Right cardiac atrium (tissue), 5 donors: ENCODE measurements at places on chromosomes 3 and 15.
A peak's percentile ranks its signal among the peaks of the same experiment; 100 is the strongest.

- no peak for DNase-seq
Observed at GRCh38 chr15:58731756-58732535, 17.6 kb downstream of the ADAM10 start.

- no peak for DNase-seq
Observed at GRCh38 chr3:98617841-98618240, 24.4 kb upstream of the CPOX start.

DNA sequence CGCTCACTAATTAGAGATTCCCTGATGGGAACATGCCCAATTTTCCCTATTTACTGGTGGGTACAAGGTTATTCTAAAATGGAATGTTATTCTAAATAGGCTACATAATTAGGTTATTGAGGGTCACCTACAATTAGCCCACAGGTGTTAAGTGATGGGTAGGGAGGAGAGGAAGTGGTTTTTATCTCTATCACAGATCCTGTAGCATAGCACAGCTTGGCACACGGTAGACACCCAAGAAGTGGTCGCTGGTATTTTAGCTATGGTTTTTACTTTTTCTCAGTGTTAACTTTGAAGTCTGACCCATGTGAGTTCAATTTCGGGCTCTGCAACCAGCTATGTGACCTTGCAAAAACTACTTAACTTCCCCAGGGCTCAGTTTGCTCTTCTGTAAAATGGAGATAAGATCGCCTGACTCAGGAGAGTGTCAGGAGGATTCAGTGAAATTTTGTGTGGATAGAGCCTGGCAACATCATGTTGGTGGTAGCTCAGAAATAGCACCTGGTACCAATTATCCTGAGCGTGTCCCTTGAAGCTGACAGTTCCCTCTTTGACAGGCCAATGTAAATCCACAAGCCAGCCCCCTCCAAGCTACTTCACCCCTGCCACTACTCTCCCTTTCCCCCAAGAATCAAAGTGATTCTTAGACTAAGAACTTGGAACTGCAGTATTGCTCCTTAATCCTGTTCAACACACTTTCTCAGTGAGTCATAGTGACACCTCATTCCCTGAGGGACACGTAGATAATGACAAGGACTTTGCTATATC is 8.7 kb upstream of the LMCD1 start:
- no peak for DNase-seq

DNA sequence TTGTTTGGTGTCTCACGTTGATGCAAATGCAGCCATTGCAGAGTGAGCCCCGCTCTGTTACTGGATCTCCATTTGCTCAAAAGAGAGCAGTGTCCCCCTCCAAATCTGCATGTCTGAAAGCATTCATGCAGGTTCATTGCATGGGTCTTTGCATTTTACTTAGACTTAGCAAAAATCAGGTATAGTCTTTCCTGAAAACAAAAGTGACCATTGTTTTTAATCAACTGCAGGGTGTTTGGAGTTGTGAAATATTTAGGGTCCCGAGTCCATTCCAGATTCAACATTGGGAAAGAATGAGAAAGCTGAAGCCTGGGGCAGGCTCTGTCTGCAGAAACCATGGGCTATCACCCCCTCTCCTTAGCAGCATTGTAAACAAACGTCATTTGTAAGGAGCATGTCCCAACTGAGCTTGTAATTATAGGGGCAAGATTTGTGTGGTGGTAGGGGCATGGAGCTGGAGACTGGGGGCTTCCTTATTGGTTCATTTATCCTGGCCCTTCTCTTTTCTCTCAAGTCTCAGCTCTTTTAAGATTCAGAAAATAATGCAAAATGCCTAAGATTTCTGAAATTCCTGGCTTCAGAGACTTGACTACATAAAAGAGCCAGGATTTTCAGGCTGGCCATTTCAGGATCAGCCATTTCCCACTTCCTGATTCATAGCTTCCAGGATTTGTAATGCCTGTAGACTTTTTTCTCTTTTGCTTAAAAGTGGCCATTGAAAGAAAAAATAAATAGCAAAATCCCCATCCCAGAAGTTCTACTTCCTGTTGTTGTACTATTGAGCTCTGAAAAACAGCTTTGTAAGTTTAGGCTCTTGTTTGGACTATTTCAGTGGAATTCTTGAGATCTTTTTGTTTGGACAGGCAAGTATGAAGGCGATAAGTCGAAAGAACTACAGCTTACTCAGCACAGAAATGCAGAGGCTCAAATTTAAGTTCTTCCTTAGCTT is 23.0 kb downstream of the IGF1R start:
- no peak for DNase-seq

DNA sequence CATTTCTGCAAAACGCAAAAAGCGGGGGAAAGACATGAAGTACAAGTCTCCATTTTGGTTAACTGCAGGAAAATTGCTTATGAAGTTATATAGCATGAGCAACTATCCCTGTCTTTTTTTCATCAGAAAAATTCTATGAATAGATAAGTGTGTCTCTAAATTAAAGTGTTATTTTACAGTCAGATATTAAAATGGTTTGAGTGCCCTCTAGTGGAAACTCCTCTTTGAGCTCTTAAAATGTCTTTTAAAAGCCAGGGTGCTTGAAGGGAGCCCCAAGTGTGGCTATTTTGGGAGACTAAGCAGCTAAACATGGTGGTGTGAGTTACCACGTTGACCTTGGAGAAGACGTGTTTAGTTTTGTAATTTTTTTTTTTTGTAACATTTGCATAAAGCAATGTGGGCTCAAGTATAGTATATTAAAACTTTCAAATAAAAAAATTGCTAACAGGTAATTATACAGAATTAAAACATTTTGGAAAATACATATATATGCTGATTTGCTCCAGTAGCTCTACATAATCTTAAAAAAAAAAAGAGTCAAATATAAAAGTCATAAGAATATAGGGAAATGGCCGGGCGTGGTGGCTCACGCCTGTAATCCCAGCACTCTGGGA is 77.2 kb downstream of the PPP2R3A start:
- no peak for DNase-seq

GRCh38 chr15:99744142-99744541 is 10.9 kb upstream of the LYSMD4 start:
- no peak for DNase-seq

DNA sequence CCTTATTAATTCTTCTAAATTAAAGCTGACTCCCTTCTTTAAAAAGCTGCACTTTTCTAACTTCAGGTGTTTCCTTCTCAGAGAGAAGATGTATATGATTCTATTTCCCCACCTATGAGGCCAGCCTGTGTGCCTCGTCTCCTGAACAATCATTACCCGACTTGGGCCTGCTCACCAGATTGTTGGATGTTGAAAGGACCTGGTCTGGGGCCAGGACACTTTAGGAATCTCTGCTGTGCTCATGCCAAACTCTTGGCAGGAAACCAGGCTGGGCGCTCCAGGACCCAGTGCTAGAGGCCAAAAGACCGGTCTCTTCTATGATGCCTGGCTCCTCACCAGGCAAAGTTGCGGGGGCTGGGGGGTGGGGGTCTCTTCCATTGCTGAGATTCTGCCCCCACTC is 16.9 kb upstream of the LRRC31 start:
- DNase-seq = peak; percentile 84

DNA sequence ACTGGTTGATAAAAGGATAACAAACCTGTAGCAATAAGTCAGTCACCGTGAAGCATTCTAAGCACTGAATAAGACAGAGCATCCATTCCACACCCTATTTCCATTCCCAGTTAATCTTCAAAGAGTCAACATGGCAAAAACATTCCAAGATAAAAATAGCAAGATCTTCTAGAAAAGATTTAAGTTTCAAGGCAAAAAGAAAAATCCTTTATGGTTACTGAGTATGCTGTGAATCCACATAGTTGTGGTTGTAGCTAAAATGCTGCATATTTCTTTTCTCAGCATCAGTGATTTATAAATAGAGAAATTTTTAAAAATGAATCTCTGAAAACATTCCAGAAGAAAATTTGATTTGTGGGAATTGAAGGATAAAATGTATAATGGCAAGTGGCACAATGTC is 21.1 kb downstream of the GAP43 start:
- DNase-seq = no peak

DNA sequence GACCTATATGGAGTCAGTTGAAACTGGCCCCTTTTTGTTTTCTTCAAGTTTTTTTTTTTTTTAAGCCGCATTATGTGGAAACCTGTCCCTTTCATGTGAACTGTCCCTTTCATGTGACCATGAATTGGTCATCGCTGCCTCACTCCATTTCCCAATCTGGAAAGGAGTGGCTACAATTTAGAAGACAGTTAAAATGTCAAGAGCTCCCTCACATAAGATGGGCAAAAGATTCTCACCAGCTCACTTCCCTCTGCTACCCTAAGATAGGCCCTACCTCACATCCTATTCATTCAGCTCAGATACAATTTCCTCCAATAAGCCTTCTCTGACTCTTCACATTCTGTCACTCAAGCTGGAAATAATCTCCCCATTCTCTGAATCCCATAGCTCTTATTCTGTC is 111.3 kb upstream of the BCL6 start:
- no peak for DNase-seq

GRCh38 chr15:29449136-29449535 is 179.5 kb upstream of the NSMCE3 start:
- no peak for DNase-seq

DNA sequence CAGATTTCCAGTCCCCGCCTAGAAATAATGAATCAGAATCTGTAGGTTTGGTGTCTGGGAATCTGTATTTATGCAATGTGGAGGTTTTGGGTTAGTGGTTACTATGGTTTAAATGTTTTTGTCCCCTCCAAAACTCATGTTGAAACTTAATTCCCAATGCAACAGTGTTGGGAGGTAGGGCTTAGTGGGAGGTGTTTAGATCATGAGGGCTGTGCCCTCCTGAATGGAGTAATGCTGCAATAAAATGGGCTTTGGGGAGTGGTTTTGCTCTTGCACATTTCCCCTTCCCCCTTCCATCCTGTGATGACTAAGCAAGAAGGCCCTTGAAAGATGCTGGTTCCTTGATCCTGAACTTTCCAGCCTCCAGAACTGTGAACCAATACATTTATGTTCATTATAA is 9.2 kb upstream of the RFC4 start:
- DNase-seq = no peak

DNA sequence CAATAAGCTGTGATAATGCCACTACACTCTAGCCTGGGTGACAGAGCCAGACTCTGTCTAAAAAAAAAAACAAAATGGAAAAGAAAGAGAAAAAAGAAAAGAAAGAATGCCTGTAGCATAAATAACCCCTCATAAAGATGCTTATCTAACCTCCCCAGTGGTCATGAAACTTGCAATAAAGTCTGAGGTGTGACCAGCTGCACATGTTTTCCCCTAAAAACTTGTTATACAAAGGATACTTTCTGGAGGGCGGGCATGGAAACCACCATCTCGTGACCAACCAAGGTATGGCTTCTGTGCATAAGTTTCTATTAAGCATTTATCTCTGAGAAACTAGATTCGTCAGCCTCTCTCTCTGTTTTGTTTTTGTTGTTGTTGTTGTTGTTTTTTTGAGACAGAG is 21.8 kb downstream of the CCDC32 start:
- DNase-seq = no peak

- no peak for DNase-seq
Observed at GRCh38 chr3:32643354-32643753, 41.6 kb upstream of the CNOT10 start.

DNA sequence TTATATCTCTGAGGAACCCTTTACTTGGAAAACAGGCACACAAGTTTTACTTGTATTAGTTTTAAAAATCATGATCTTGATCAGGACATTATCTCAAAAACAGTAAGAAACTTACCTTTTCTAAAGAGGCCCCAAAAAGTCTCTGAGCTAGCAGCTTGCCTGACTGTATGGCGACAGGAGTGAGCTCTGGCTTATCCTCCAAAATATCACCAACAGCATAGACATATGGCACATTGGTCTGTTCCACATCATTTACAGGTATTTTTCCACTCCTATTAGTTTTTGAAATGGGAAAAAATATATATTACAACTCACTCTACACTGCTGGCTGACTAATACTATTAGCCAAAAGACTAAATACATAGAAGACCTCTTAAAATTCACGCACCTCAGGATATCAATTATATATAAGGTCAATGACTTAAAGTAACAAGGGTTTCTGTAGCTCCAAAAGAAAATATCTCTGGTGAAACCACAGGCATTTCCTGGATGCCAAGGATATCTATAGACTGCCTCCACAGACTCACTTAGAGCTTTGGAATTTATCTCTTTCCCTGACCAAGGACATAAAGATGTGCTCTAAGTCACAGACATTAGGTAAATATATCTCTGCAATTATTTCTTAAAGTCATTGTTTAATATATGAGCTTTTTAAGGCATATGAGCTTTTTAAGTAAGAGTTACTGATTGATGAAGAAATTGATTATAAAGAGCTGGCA is 33.1 kb downstream of the TXNRD3 start:
- DNase-seq = no peak

- DNase-seq = no peak
Observed at GRCh38 chr15:77402740-77403379, 17.0 kb downstream of the PEAK1 start.

DNA sequence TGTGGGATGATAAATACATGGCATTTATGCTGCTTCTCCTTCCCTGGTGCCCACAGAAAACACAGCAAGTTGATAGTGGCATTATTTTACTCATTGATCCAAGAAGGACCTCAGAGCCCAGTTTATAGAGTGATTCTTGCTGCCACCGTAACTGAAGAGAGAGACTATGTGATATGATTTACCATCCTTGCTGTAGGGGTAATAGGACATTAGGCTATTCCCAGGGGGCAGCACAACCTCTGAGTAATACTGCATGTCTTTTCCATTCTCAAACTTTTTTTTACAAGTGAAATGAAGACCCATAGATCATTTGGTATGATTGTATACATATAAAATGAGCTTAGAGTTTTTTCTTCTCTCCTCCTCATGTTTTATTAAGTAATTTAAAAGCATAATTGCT is 136.4 kb downstream of the ABI3BP start:
- no peak for DNase-seq

DNA sequence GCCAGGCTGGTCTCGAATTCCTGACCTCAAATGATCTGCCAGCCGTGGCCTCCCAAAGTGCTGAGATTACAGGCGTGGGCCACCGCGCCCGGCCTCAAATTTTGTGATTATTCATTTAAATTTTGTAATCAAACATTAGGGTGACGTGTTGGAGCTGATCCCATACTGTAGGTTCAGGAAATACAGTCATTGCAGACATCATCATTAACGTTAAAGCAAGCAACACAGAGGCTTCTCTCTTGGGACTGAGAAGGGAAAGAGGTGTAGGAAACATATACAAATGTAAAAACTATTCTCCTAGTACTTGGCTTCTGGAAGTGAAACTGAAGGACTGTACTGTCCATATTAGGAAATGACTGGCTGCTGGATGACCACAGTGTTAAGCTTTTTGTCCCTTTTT is 11.1 kb upstream of the ARID3B start:
- no peak for DNase-seq

DNA sequence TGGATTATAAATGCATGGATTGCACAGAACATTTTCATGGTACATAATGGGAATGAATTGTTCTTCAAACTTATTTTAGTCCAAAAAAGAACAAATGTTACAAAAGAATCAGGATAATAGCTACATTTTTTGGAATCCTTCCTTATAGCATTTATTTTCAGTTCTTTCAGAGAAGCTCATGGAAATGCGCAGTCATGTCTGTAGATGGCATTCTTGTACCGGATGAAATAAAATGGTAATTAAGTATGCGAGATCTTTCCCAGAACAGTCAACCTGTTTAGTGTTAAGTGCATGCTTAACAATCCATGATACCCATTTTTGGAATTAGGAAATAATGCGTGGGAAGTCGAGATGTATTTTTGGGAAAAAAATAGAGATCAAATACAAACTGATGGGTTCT is 38.2 kb upstream of the GOLGA8B start:
- DNase-seq = no peak

- DNase-seq = no peak
Observed at GRCh38 chr3:145673838-145674237, 487.1 kb downstream of the PLOD2 start.
